ENCODE measurements at places on chromosomes 4 and X.
A peak's percentile ranks its signal among the peaks of the same experiment; 100 is the strongest.

- no peak for DNase-seq
Observed at GRCh38 chrX:123436512-123437136, 252.5 kb downstream of the GRIA3 start.

GRCh38 chrX:153928846-153929245, 2.8 kb upstream of the ARHGAP4 start:
- DNase-seq: no peak

DNA sequence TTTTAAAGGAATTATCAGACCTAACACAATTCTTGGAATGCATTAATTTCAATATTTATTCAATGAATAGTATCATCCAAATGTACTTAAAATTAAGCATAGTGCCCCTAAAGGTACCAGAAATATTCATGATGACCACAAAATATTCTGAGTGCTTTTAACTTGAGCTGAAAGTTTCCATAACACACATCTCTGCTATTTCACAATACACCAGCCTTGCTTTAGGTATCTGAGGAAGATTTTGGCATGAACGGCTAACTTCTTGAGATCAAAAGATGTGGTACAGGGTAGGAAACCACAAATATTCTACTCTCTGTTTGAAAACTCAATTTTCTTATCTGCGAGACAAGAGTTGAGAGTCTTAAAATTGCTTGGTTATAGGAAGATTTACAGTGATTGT, 538.3 kb upstream of the PCDH7 start:
- no peak for DNase-seq

DNA sequence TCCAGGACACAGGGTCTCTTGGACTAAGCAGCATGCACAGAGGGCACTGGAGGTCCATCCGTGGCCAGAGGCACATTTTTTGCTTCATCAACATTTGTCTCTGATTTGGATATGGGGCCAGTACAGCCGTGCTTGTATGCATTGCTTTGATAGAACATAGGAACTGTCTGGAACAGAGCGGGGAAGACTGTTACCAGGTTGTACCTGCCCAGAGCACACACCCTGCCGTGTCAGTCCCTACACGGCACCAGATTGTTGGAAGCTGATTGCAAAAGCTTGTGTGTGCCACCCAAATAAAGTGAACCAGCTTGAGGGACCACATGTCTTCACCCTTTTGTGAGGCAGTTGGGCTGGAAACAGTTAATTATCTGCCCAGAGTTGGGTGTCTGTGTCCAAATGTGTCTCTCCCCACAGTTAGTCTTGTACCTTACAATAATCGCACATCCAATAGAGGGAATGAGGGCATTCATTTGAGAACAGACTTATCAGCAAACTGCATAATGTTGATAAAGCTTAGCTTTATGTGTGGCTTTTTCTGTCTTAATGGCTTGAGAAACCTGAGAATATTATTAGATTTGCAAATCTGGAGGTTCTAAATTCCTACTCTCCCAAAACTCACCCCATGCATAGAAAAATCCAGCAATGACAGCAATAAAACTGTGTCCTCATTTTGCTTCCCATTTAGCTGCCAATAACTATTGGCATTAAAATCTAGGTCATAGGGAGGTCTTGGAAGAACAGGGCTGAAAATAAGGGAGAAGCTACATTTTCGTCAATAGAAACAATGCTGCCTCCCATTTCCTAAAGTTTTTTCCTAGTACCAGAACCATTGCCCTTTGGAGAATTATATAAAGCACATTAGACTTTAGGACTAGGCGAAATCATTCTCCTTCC, 21.2 kb downstream of the KLF3 start:
- DNase-seq: no peak

- peak; percentile 56 for DNase-seq
Observed at GRCh38 chrX:13646154-13646549, 6.8 kb upstream of the TCEANC start.

DNA sequence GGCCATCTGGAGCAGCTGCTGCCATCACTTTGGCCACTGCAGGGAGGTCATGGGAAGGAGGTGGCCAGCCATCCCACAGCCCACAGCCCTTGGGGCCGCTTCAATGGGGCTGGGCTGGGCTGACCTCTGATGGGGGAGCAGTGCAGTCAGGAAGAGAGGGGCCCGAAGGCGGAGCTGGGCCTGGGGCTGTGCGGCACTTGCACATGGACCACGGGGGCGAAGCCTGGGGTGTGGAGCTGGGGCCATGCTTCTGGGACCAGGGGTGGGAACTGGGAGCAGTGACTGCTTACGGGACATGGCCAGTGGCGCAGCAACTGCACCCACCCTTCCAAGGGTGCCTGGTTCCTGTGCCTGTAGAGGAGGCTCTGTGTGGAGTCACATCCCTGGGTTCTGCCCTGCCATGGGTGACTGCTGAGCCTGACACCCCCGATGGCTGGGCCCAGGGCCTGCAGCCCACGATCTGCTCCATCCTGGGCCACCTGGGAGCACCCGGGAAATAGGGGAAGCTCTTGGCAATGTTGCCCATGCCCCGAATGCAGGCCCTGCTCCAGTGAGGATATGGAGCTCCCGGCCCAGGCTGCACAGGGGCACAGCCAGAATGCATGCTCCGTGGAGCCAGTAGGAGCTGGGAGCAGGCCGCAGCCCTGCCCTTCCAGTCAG, 22.4 kb upstream of the SULT1B1 start:
- DNase-seq: no peak

DNA sequence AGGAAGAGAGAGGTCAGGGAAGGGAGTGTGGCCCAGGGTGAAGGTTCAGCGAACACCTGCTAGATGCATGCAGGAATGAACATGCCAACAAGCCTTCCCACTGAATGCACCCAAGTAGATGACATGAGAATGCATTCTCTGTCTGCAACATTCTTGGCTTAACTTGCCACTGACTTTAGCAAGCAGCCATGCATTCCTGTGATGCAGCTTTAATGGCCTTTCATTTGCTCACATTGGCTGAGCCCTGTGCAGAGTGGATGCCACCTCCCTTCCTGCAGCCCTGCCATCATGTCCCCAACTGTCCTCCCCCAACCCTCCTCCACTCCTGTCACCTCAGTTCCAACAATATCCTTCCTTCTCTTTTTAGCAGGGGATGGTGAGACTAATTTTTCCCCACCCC, 25.3 kb upstream of the MTNR1A start:
- DNase-seq: no peak

GRCh38 chr4:8028884-8029568, 89.4 kb upstream of the AFAP1 start:
- DNase-seq: no peak

DNA sequence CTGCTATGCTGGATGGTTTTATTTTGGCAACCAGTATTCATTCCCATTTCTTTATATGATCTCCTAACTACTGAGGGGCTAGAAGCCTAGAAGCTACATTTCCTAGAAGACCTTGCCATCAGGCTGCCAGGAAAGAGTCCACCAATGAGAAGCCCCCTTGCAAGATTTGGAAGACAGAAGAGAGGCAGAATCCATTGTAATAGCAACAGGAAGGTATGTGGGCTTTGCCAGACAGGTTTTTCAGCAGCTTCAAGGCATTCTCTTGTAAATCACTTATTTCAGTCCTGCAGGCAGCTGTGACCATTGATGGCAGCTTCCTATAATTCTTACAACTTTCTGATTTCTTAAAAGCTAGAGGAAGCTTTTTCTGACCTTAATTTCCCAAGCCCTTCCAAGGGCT, 148.3 kb upstream of the NHS start:
- DNase-seq: no peak

DNA sequence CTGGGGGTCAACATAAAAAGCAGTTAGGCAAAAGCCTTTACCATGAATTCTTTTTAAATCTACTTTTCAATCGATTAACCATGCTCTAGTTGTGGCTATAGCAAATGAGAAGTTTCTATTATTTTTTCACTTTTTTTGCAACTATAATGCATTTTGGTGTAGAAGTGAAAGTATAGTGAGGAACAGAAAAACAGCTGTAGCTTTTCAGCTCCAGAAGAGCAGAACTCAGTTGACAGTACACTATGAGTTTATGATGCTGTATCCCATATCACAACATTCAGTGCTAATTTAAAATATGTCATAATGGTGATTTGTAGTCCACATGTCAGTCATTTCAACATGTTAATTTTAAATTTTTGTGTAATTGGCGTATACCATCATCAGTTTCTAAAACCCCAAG, 8.7 kb upstream of the MUC7 start:
- DNase-seq: no peak

DNA sequence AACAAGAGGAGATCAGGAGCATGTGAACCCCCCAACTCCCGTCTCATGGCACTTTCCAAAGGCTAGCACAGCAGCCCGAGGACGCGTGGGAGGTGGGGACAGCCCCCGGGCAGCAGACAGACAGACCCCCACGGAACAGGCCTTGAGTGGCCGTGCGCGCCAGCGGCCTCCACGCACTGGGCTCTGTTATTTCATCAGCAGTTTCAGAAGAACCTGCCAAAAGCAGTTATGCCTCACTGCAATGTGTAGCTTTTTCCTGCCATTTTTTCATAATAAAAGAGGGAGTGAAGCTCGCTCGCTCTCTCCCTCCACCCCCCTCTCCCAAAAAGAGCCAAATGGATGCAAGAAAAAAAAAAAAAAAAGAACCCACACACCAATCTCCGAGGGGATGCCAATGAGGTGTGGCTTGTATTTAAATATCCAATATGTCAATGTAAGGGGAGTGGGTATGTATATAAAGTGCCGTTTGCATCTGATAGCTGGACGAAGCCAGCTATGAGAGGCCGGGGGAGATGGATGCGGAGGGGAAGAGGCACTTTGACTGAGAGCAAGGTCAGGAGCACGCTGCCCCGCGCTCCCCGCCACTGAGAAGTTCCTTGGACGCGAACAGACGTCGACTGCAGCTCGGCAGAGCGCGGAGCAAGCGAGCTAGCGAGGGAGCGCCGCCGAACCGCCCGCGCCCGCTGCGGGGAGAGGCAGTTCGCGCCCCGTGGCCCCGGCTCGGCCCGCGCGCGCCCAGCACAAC, at the start of gene FGF16:
Gene FGF16 (plus strand): TSS at position 482 of the 745 bp plus-strand sequence. CDS start 286 bp downstream, outside the sequence.
- no peak for DNase-seq

GRCh38 chr4:61468024-61468720, 268.0 kb downstream of the ADGRL3 start:
- DNase-seq: peak; percentile 94

GRCh38 chr4:109798866-109799265, 2.9 kb downstream of the CFI start:
- DNase-seq: no peak

DNA sequence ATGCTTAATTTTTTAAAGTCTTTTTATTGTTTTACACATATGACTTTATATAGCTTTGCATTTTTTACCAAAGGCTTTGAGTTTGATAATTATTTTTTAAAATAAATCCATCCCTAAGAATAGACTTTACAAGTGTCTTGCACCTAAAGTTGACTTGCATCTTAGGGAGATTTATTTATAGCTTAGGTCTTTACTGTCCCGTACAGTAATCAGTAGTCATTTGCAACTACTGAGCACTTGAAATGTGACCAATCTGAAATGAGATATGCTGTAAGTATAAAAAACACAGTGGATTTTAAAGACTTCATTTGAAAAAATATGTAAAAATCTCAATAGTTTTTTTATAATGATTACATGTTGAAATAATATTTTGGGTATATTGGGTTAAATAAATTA, 19.2 kb downstream of the TBC1D1 start:
- DNase-seq: no peak

- DNase-seq: no peak
Observed at GRCh38 chr4:145446184-145446583, 35.5 kb upstream of the SMAD1 start.
